Right atrium auricular region (tissue), 2 donors: ENCODE measurements at places on chromosomes 1 and 21. TPM values are rescaled to one million over a fixed set of nuclear protein-coding genes. Genes with fewer than 3 reads are reported as not detected.

DNA sequence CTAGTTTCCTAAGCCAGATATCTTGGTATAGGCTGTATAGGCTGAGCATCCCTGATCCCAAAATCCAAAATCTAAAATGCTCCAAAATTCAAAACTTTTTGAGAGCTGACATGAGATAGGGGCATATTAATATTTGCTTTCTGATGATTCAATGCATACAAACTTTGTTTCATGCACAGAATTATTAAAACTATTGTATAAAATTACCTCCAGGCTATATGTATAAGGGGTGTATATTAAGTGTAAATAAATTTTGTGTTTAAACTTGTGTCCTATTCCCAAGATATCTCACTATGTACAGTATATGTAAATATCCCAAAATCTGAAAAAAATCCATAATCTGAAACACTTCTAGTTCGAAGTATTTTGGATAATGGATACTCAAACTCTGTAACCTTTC is 2.6 kb downstream of the WDR64 start:
- no peak overlapping the region for H3K4me3 ChIP-seq
- H3K27ac ChIP-seq = no peak overlapping the region
- H3K27me3 ChIP-seq = no peaks in the 10 kb centered on the region
- no peaks in the 10 kb centered on the region for H3K36me3 ChIP-seq
- H3K4me1 ChIP-seq = no peaks in the 10 kb centered on the region

DNA sequence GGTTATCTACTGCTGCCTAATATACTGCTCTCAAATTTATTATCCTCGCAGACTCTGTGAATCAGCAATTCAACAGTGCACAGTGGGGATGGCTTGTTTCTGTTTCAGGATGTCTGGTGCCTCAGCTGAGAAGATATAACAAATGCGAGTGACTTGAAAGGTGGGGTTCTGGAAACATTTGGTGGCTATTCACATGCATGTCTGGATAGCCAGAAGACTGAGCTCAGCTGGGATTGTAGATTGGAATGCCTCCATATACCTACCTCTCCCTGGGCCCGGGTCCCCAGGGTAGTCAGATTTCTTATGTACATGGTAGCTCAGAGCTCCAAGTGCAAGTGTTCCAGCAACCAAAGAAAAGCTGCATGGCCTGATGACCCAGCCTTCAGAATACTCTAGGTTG is 176.3 kb downstream of the IER5 start:
- no peaks in the 10 kb centered on the region for H3K36me3 ChIP-seq
- no peak overlapping the region for H3K27ac ChIP-seq
- H3K4me3 ChIP-seq = no peak overlapping the region
- no peaks in the 10 kb centered on the region for H3K4me1 ChIP-seq
- H3K27me3 ChIP-seq = no peaks in the 10 kb centered on the region

DNA sequence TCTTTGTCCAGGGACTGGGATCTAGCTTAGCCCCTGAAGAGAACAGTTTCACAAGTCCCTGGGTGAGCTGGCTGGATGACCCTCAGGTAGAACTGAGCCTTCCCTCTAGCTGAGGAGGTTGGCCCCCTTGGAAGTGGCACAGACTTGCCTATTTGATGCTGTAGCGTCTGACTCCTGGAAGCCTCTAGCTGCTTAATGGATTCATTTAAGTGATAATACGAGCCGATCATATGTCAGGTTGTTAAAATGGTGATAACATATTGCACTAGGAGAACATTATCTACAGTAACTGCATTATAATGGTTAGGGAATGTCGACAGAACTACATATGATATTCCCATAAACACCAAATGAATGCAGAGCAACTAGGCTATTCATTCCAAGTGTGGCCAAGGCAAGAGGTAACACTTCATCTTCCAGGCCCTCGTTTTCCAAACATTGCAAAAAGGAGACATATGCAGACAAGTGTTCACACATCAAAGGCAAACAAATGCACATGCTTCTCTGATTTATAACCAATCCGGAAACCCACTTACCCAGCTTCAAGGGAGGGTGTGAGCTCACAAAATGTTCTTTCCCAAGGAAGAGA is 340.1 kb upstream of the PLXNA2 start:
- no peak for DNase-seq
- no peak overlapping the region for H3K4me3 ChIP-seq
- no peaks in the 10 kb centered on the region for H3K36me3 ChIP-seq

DNA sequence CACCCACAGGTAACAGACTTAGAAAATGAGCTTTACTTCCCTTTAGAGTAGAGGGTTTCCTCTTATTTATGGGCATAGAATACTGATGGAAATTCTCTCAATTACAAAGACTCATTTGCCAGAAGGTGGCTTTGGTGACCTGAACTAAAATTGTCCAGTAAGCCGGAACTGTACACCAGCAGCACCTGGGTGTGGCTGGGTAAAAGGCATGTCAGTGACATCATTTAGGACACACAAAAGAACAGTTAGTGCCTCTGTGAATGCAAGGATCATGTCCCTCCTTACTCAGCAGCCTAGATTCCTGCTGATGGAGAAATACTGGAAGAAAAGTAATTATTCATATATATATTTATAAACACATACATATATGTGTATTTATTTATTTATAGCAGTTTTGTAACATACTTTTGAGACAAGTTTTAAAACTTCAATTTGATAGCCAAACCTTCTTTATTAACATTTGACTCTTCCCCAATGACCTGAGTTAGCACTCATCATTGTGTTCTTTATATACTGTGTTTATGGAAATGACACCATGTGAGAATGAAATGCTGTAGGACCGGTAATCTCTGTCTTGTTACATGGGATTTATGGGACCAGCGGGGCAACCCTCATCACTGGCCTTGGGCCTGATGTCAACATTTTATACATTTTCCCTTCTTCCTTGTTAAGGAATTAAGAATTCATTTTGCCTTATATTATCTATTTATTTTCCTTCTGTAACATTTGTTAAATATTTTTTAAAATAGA is 274.4 kb downstream of the BRINP2 start:
- no peaks in the 10 kb centered on the region for H3K27me3 ChIP-seq
- H3K27ac ChIP-seq = no peak overlapping the region

The RBM11 gene
- 1.7 TPM for total RNA-seq

- H3K4me3 ChIP-seq = peak overlapping the region; percentile 4
- no peaks in the 10 kb centered on the region for H3K27me3 ChIP-seq
- H3K4me1 ChIP-seq = no peaks in the 10 kb centered on the region
- H3K36me3 ChIP-seq = no peaks in the 10 kb centered on the region
- peak; percentile 80 for DNase-seq
Observed at GRCh38 chr21:33383056-33383888, 19.9 kb upstream of the IFNGR2 start.

DNA sequence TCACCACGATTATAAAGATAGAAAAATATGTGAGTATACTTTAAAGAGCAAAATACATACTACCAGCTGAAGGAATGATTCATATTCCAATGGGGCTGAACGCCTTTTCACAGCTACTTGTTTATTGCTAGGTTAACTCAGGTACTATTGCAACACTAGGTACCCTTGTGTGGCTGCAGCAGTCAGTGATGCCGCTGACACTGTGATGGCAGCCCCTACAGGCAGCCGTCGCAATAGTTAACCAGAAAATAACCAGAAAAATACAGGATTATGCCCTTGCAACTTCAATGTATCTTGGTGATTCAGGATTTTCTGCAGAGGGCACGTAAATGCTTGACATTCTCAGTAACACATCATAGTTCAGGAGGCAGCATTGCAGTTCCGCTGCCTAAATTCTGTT is 1.6 kb upstream of the MARK1 start:
- H3K36me3 ChIP-seq = no peaks in the 10 kb centered on the region
- H3K4me3 ChIP-seq = no peak overlapping the region
- no peak overlapping the region for H3K27ac ChIP-seq
- H3K27me3 ChIP-seq = no peaks in the 10 kb centered on the region

DNA sequence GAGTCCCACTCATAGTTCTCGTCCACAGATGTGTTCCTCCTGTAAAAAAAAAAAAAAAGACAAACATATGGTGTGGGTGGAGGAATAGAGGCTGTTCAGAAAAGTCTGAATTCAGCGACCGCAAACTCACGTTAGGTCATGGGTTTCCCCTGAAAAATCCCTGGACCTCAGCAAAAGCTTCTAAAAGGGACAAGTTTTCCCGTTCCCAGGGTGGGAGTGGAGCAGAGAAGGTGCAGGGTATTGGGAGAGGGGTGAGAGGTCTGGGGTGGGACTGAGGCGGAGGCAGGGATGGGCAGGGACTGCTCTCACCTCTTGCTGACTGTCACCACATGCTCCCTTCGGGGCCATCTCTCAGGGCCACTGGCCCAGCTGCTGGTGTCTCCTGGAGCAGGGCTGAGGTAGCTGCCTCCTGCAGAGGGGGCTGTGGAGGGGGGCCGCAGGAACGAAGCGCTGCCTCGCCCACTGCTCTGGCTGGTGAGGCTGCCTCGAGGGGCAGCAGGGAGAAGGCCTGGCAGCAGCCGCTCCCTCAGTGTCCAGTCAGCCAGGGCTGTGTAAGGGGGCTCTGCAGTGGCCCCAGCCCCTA is 2.6 kb upstream of the TAGLN2 start:
- no peaks in the 10 kb centered on the region for H3K36me3 ChIP-seq
- no peak overlapping the region for H3K4me3 ChIP-seq
- H3K4me1 ChIP-seq = peaks cover 23% of the 10 kb centered on the region
- no peaks in the 10 kb centered on the region for H3K27me3 ChIP-seq
- no peak overlapping the region for H3K27ac ChIP-seq
- DNase-seq = no peak

- no peak for DNase-seq
- no peaks in the 10 kb centered on the region for H3K4me1 ChIP-seq
- H3K36me3 ChIP-seq = no peaks in the 10 kb centered on the region
- no peak overlapping the region for H3K4me3 ChIP-seq
Observed at GRCh38 chr1:198794498-198794897, 155.7 kb downstream of the PTPRC start.

The OPRD1 gene
- total RNA-seq = not detected

- DNase-seq = no peak
- no peaks in the 10 kb centered on the region for H3K27me3 ChIP-seq
- H3K27ac ChIP-seq = no peak overlapping the region
Observed at GRCh38 chr1:176919386-176920378, 244.8 kb downstream of the ASTN1 start.

The LCE3B gene
- total RNA-seq = not detected

DNA sequence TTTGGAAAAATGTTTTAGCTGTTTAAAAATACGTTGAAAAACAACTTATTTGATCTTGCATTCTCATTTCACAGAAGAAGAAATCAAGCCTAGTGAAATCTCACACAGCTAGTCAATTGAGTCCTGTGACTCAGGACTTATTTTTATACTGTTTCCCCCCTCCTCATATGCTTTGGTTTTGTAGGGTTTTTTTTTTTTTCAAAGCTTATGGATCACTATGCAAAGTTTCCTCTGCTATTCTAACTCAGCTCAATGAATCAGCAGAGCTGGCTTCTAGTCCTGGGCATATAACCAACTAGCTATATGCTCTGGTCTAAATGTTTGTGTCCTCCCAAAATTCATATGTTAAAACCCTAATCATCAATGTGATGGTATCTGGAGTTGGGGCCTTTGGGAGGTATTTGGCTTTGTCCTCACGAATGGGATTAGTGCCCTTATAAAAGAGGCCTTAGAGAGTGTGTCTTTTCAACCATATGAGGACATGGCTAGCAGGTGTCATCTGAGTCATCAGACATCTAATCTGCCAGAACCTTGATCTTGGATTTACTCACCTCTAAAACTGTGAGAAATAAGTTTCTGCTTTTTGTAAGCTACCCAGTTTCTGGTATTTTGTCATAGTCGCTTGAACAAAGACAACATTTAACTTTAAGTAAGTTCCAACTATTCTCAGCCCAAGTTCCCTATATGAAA is 317.2 kb upstream of the C1orf87 start:
- H3K27ac ChIP-seq = no peak overlapping the region
- no peaks in the 10 kb centered on the region for H3K27me3 ChIP-seq
- no peaks in the 10 kb centered on the region for H3K36me3 ChIP-seq
- H3K4me3 ChIP-seq = no peak overlapping the region

- DNase-seq = no peak
- no peaks in the 10 kb centered on the region for H3K27me3 ChIP-seq
- H3K4me1 ChIP-seq = no peaks in the 10 kb centered on the region
Observed at GRCh38 chr1:112923959-112924349, 32.0 kb downstream of the SLC16A1 start.

DNA sequence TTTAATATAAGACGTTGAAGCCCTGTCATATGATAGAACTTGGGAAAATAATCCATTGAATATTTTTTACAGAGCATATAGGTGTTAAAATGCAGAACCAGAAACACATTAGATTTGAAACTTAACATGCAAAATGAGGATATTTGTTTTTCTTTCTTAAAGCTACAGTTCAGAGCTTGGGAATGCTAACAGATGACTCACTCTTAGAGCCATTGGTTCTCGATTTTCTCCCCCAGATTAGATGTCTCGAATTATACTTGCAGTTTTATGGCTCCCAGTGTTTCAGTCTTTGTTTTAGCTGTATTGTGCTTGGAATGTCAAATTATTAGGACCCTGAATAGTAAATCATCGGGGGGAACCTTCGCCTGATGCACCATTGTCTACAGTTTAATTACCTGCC is 575.7 kb upstream of the ZP4 start:
- H3K4me1 ChIP-seq = no peaks in the 10 kb centered on the region
- H3K4me3 ChIP-seq = no peak overlapping the region
- H3K27ac ChIP-seq = no peak overlapping the region
